Activated CD4-positive, CD25-positive, alpha-beta regulatory T cell treated with anti-CD3 and anti-CD28 coated beads, Interleukin-2, amount 50 U/mL, for 72 hours (primary cell): ENCODE measurements at places on chromosomes 7 and 10.

- DNase-seq: no peak
Measured at GRCh38 chr10:49076741-49077521, 38.4 kb downstream of the VSTM4 start.

GRCh38 chr7:75689246-75690099, 49.3 kb downstream of the HIP1 start:
- no peak for DNase-seq

DNA sequence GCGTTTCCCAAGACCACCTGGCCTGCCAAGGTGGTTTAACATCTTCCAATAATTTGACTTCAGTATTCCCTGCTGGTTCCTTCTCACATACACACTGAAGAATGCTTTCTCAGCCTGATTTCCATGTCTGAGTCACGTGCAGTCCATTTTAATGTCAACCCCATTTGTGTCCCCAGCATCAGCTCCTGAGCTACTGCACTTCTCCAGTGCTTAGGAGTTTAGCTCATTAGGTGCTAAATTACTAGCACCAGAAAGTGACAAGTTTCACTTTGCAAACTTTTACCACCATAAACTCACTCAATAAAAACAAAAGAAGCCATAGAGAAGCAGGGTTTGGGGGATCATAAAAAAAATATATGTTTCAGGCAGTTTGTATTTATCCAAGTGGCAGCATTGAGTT, 279.3 kb upstream of the SORCS1 start:
- DNase-seq: no peak

- DNase-seq: no peak
Measured at GRCh38 chr10:6385665-6386064, 182.9 kb downstream of the PFKFB3 start.

- peak; percentile 34 for DNase-seq
Measured at GRCh38 chr10:114694752-114695151, 36.7 kb upstream of the ABLIM1 start.

- no peak for DNase-seq
Measured at GRCh38 chr10:77518910-77519274, 118.7 kb downstream of the KCNMA1 start.

DNA sequence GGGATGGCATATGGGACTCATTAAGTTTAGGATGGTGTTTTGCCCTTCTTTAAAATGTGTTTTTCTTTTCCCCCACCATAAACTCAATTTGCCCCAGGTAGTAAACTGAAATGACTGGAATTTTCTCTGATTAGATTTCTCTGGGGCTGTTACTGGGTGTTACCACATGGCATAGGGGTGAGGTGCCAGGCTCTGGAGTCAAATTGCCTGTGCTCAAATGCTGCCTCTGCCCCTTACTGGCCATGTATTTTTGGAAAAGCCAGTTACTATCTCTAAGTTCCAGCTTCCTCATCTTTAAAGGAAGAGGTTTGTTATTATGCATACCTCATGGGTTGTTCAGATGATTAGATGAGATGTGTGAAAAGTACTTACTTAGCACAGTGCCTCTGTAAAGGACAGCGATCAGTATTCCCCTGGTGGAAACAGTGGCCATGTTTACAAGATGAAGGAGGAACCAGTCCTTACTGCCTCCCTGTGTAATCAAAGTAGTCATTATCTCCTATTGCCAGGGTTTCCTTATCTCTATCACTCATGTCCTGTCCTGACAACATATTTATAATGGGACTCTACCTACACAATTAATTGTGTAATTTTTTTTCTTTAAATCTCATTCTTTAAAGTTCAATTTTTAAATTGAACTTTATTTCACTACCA, 352.0 kb downstream of the KCNMA1 start:
- DNase-seq: no peak

DNA sequence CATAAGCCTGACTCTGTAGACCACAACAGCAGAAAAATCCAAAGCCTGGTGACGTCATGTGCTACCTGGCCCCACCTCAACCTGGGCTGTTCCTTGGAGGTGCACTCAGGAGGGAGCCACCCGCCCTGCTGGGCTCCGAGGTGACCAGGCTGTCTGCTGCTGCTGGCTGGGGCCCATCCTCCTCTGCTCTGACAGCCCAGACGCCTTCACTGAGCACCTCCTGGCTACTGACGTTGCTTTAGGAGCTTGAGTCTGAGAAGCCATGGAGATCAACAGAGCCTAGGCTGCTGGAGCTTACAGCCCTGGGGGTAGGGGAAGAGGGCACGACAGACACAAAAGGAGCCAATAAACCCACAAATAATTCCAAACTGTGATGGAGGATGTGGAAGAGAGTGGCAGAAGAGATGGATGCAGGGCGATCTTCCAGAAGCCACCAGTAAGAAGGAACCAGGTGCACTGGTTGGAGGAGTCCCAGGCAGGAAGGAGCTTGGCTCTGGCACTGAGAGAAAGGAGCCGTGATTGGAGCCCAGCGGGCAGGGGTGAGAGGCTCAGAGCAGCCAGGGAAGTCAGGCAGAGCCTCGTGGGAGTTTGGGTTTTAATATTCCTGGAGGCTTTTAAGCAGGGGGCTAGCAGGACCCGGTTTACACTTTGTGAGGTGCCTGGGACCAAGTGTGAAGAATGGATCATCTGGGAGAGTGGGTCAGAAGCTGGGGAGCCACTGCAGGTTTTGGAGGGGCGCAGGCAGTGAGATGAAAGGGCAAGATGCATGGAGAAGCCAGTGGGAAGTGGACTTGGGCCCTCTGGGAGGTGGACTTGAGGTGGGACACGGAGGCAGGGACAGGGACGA, 1.7 kb upstream of the PTPRE start:
- DNase-seq: no peak

GRCh38 chr7:51569581-51569980, 253.0 kb upstream of the COBL start:
- no peak for DNase-seq

GRCh38 chr7:70733090-70733489, 398.9 kb upstream of the GALNT17 start:
- no peak for DNase-seq

DNA sequence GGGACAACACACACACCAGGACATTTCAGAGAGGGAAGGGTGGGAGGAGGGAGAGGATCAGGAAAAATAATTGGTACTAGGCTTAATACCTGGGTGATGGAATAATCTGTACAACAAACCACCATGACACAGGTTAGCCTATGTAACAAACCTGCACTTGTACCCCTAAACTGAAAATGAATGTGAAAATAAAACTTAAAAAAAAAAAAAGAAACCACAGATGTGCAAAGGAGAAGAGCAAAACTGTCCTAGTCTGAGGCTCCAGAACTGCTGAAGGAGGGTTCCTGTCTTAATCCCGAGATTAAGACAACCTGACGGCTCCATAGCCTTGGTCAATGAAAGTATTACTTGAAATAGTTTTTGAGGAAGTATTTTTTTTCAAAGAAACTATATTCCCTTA, 423.0 kb downstream of the NEBL start:
- no peak for DNase-seq

DNA sequence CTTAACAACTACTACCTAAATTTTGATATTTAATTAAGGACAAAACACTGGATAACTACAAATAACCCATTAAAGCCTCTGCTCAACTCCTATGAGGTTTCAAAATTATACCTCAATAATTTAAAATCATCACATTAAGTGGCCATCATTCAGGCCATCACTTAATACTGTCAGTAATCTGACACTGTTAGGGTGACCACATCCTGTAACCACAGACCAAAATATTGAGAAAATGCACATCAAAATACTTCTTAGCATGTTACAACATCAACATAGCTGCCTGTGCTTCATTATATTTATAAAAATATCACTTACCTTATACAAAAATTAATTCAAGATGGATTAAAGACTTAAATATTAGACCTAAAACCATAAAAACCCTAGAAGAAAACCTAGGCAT, 23.3 kb downstream of the SEM1 start:
- no peak for DNase-seq

DNA sequence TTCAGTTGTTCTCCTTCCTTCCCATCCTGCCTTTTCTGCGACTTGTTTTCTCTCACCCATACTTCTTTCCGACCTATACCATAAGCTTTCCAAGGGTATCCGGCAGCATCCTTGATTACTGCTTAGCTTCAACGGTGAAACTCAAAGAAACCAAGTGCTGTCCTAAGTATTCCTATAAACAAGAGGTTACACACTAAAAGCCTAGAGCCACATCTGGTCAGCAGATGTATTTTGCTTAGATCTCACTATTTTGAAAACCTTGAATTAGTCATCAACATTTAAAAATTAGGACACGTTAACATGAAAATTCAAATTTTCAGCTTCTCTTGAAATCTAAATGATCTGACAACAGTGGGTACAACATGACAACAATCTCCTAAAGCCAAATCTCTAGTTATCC, 20.0 kb downstream of the ARHGAP21 start:
- DNase-seq: no peak

DNA sequence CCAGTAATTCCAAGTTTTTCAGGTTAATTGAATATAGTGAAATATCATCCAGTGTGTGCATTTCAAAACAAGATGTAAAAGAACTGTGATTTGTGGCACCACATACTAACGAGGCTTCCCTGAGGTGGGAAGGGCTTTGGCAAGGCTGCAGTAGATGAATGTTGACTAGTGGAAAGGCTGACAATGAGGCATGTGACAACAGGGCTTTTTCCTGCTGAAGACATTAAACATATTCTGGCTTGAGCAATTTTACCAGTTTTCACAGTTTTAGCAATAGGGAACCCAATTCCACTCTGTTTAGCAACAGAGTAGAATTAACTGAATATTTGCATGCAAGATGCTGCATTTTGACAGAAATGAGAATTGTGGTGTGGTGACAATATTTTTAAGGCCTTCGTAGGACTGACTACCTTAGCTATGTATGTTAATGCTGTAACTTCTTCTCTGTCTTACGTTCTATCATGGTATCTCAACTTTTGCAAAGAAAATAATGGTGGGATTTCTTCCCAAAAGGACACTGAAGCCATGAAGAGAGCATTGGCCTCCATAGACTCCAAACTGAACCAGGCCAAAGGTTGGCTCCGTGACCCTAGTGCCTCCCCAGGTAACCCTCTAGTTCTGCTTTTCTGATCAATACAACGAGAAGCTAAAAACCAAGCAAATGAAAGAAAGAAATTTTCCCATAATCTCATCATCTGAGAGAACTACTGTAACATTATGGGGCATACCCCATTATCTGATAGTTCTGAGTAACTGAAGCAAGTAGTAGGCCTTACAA, 68.5 kb downstream of the AP3M1 start:
- no peak for DNase-seq

DNA sequence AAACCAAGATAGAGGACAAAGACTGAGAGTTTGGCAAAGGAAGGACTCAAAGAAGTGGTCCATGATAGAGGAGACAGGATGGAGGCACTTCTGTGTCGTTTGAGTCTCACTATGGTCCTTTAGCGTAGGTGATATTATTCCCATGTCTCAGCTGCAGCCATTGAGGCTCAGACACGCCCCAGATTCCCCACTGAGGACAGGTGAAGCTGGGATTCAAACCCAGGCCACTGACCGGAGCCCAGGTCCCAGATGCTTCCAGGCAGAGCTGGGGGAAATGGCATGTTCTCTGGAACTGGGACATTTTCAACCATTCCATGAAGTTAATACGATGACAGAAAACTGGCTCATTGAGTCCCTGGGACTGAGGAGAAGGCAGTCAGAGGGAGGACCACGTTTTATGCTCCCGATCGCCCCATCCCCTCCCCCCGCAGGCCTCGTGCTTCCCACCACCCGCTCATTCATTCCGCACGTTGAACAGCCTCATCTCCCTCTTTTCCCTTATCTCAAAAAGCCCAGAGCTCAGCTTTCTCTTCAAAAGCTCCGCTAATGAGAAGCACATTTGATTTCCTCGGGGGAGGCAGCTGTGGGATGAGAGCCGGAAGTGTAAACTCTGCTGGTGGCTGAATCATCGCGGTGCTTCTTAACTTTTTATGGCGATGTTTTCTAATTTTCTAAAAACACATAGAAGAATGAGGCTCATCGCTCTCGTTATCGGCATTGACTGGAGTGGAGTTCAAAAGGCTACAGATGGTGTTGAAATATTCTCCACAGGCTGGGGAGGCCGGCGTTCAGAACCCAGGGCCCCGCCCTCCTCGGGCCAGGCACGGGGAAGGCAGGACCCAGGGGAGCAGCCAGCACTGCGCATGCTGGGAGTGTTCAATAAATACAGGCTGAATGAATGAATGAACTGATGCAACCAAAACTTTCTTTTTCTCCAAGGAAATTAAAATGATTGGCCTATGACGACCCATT, 64.0 kb downstream of the OAT start:
- peak; percentile 30 for DNase-seq

- DNase-seq: peak; percentile 52
Measured at GRCh38 chr7:2138146-2138765, 94.5 kb downstream of the MAD1L1 start.

DNA sequence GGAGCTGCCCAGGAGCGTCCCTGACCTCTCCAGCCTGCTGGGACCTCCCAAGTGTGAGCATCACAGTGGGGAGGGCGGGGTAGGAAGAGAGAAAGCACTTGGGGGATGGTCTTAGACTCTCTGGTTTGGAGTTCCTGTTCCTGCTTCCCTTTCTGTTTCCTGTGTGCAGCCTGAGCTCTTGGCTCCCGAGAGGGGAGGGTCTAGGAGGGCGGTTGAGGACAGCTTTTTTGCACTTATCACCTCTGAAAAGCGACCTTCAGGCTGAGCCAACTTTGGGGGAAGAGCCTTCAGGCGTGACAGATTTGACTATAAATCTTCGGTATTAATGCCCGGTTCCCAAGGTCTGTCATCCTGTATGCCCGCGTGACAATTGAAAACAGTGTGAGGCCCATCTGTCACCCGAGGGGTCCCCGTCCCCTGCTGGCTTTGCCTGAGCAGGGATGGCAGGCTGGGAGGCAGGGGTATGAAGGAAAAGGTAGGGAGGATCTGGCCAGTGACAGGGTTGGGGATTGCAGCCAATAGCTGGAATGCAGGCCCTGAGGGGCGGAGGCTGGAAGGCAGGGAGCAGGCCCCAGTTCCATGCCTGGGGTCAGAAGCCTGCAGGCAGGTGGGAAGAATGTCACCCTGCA, 78.6 kb downstream of the CDH23 start:
- no peak for DNase-seq

GRCh38 chr7:127678947-127679346, 27.0 kb downstream of the SND1 start:
- no peak for DNase-seq

- no peak for DNase-seq
Measured at GRCh38 chr10:61888744-61889143, 12.8 kb upstream of the ARID5B start.

DNA sequence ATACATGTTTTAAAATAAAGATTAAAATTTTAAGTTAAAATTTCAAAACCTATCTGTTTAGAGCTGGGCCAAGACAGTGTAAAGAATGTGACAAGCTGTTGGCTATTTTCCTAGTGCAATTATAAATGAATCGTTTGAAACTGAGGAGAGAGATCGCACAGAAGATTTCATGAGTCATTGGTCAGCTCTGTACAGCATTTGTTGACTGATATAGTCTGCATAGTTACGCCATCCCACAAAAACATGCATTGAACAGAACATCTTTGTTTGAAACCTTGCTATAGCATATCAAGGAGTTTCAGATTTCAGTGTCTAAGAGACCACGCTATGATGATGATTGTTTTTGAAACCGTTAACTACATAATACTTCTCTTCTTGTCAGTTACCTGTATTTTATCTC, 1.3 kb upstream of the C10orf67 start:
- no peak for DNase-seq

GRCh38 chr10:11163780-11164550, 146.3 kb downstream of the CELF2 start:
- DNase-seq: peak; percentile 48
